ENCODE measurements at places on chromosomes 2 and 18.

DNA sequence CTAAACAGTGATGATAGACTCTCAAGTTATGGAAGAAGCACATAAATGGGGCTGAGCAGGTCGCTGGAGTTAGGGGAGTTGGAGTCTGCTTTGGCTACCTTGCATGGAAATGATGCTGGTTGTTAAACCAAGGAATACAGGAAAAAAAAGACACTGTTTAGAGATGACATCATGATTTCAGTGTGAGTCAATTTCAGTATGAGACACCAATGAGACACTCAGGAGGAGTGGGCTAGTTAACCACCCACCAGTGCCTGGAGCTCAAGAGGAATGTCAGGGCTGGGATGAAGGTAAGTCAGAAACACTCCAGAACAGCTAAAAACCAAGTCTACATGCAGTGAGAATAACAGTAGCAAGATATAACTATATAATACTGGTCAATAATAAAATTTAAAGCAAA, 303.6 kb downstream of the SOX11 start:
- no peak for DNase-seq

DNA sequence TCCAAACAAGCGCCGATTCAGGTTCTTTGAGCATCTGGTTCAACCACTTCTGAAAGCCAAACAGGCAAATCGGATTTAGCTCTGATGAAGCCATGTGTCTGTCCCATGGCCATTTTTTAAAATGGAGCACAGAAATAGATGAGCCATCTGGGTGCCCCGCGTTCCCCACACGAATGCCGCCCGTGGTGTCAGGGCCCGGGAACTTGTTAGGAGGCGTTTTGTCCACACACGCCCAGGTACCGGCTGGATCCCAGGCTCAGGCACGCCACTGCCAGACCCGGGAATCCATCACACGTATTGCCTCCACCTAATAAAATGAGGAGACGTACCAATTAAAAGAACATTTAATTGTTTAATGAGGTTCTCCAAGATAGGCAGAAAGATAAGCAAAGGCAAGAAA, 374.4 kb upstream of the SALL3 start:
- no peak for DNase-seq

DNA sequence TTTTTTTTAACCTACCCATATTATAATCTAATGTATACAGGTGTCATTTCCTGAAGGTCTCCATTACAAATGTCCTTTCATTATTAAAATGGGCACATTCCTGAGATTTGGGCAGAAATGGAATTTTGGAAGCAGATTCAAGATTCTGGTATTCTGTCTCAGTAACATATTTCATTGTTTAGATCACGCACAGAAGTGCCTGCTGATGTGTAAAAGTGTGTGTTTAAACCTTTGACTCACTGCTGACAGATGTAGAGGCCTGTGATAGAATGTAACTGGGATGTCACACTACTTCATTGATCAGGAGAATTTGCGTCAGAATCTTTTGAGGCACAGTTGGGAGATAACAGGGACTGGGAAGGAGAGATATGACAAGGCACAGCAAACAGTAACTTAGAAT, 276.8 kb upstream of the EPAS1 start:
- no peak for DNase-seq

DNA sequence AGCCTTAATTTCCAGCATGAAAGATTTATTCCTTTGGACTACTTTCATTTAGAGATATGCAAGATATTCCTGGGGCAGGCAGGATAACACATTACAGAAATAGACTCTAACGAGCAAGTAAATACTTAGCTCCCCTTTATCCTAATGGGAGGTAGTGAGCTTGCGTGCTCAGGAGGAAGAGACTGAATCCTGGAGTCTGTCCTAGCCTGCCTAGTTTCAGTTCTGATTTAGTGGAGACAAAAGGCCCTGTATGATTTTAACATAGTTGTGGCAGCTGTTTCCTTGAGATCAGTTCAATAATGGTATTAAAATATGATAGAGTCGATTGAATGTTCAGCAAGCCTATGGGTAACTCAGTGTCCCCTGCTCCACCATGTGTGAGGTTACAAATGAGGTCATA, 109.5 kb downstream of the FMNL2 start:
- DNase-seq = no peak

DNA sequence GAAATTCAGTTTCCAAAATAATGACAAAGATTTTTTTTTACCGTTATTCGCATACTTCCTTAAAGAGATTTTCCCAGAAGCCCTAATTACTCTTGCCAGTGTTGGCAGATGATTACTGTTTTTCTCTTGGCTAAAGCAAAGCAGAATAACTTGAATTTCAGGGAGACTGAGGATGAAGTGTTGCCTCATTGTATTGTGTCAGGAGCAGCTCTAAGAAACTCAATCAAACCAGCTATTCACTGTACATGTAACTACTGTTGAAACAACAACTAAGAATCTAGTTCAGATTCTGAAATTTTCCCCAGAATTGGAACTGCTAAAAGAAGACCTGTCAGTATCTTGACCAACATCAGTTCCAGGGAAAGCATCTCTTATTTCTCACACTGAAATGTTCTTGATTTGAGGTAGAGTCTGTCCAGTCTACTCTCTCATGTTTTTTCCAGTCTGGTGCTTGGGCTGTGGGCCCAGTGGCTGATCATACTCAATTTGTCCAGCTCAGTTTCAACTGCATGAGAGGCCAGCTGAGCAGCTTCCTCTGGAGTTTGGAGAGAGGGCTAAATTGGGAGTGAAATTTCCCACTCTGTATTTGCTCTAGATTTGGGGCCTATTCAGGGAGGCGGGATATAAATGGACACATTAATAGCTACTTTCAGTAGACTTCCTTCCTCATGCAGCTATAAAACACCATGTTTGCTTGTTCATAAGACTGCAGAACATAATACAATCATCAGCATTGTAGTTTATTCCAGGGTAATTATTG, 78.5 kb downstream of the PPP1R1C start:
- DNase-seq = no peak

GRCh38 chr2:120237491-120237902, 14.3 kb upstream of the TMEM185B start:
- DNase-seq = no peak

GRCh38 chr2:143121079-143121478, 8.1 kb upstream of the ARHGAP15 start:
- DNase-seq = no peak

Data from B cell (primary cell).